Smooth muscle cell of the coronary artery (primary cell): ENCODE measurements at places on chromosomes 5 and 9. TPM values are rescaled to one million over a fixed set of nuclear protein-coding genes. Genes with fewer than 3 reads are reported as not detected.

Gene CBY3
- total RNA-seq: not detected in 2 replicates

Gene TMC1
- 0.68 and 1.3 TPM in 2 replicates for total RNA-seq

Gene PCAT7
- total RNA-seq: 0.15 and 0.23 TPM in 2 replicates

Gene PRLR
- total RNA-seq: under 0.01 and 0.08 TPM in 2 replicates

Gene TEX48
- total RNA-seq: not detected in 2 replicates

Gene MYMK
- total RNA-seq: not detected in 2 replicates

Gene COL23A1
- total RNA-seq: under 0.01 and 0.08 TPM in 2 replicates

Gene HK3
- total RNA-seq: 0.08 and 0.23 TPM in 2 replicates

Gene CD14
- total RNA-seq: 2.8 and 107 TPM in 2 replicates

Gene GABRA1
- total RNA-seq: not detected in 2 replicates

Gene ZFP37
- 2.1 TPM in 2 replicates for total RNA-seq

Gene VCAN
- 735 and 1,474 TPM in 2 replicates for total RNA-seq

Gene SLC31A2
- 5.1 and 18.4 TPM in 2 replicates for total RNA-seq

Gene PCDHA3
- 0.15 and 0.70 TPM in 2 replicates for total RNA-seq

Gene NEURL1B
- 0.30 and 1.1 TPM in 2 replicates for total RNA-seq

Gene PCDHB4
- 0.08 and 0.23 TPM in 2 replicates for total RNA-seq
